ENCODE measurements at places on chromosomes 11 and 22.

- DNase-seq = no peak
Observed at GRCh38 chr11:92070026-92070889, 154.4 kb upstream of the FAT3 start.

- no peak for DNase-seq
Observed at GRCh38 chr11:114928260-114928870, 250.0 kb downstream of the NXPE2 start.

- no peak for DNase-seq
Observed at GRCh38 chr22:43269246-43269645, 73.9 kb downstream of the SCUBE1 start.

DNA sequence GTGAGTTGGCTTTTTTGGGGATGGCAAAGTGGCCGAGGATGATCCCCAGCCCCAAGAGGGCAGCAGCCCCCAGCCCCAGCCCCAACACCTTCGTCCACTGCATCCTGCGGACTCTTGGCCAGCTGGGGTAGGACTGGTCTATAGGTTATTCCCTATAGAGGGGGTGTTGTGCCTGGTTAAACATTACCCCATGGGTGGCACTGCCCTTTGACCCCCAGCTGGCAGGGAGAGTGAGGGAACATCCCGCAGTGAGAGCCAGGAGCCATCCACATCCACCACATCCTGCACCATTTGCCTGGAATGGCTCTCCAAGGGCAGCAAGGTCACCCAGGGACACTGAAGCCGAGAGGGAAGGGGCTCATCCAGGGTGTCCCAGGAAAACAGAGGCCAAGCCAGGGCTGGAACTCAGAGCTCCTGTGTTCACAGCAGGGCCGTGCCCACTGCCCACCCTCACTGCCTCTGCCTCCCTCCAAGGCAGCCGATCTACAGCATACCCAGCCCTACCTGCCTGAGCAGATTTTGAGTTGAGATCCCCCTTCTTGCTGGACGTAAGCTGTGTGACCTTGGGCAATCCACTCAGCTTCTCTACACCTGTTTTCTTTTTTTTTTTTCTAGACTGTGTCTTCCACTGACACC is at the start of gene NAALADL1:
TSS of gene NAALADL1 (minus strand) at position 135 of the 636 bp plus-strand sequence. CDS start at position 103, 32 bp downstream.
- no peak for DNase-seq

DNA sequence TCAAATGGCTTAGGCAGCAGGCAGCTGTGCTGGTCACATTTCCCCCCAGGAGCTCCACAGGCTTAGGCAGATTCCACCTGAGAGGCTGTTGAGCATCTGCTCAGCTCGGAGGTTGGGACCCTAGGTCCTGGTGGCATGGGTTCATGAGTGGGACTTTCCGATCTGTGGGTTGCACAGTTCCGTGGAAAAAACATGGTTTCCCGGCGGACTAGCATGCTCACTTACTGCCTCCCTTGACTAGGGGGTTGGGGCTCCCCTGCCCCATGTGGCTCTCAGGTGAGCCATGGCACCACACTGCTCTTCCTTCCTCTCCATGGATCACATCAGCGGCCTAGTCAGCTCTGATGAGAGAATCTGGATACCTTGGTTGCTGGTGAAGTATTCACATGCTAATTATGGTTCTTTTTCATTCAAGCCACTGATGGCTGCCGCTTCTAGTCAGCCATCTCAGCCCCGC is 685.1 kb downstream of the METTL15 start:
- DNase-seq = no peak

DNA sequence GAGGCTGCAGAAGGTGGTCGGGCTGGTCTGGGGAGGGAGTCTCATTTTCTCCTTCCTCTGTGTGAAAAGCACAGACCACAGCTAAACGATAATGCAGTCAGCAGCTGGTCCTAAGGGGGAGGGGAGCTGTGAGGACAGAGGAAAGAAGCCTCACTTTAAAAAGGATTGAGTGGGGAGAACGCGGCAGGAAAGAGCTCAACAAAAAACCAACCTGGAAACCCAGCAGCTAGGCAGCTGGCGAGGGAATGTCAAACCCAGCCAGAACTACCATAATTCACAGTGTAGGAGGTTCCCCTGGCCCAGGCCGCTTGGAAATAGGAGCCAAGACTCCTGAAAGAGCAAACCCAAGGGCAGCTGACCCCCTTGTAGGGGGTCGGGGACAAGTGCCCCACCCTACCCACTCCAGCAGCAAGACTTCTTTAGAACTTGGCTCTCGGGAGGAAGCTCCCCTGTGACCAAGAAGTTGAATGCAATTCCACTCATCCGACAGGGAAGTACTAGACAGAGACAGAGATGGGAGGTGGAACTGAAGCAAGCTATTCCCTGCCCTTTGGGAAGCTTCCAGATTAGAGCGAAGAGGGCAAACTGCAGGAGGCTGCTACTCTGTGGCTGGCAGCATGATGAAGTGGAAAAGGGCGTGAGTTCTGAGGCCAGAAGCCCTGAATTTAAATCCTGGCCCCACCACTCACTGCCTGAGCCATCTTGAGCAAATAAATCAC is 16.5 kb upstream of the DGKZ start:
- no peak for DNase-seq

DNA sequence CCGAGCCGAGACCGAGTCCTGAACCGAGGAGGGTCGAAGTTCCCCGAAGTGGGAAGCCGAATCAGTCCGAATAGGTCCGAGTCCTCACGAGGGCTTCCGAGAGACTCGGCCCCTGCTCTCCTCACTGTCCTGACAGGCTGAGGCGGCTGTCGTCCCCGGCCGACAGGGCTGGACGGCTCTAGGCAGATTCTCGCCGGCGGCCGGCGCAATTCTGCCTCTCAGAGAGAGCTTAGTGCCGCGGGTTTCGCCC is 191 bp upstream of the DEAF1 start:
- DNase-seq = no peak

DNA sequence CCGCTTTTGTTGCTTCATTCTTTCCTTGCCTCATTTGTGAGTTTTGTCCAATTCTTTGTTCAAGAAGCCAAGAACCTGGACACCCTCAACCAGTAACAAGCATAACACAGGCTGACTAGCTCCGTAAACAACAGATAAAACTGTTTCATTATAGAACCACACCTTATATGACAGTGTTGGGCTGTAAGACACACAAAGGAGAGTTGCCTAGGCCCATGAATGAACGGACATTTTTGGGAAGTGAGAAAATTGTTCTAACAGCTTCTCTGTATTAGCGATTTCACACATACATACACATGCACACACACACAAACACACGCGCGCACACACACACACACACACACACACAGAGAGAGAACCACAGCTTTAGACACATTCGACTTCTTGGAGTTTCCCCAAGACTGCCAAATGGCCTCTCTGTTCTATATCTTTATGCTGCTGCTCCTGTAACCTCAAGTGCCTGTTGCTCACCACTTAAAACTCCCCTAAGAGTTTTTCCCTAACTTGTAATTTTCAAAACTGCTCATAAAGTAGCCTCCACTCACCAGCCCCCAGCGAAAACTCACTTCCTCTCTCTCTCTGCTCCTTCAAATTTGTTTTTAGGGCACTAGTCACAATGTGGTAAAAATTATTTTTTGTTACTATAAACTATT is 35.9 kb downstream of the CTSC start:
- DNase-seq = no peak

DNA sequence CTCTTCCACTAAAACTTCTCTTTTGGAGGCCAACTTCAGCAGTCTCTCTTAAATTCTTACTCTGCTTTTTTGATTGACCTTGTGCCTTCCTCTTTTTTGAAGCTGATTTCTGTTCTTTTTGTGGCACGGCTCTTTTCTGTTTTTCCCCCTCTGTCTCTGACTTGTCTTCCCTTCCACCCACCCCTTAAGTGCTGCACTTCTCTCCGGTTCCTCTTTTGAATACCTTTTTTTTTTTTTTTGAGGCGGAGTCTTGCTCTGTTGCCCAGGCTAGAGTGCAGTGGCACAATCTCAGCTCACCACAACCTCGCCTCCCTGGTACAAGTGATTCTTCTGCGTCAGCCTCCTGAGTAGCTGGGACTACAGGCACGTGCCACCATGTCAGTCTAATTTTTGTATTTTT is 211.9 kb downstream of the BLID start:
- DNase-seq = no peak

GRCh38 chr11:131889760-131890581 is 519.6 kb downstream of the NTM start:
- no peak for DNase-seq

DNA sequence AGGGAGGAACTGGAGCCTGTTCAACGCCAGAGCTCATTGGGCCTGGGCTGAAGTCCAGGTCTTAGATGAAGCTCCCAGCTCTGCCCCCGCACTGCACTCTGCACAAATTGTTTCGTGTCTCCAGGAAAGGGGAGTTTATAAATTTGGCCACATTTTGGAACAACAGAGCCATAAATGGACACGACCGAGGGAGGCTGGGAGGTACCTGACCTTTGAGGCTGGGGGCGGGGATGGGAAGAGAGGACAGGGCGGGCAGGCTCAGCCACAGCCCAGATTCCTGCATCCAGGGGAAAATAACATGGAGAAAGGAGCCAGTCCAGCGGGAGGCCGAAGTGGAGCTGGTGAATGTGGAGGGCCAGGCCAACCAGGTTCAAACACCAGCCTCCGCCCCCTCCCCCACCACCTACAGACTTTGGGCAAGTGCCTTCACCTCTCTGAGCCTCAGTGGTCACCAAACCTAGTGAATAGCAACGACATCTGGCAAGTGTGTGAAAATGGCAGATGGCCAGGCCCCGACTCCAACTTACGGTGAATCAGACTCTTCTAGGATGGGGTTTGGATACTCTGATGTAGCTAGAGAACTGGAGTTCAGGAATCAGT is 36.8 kb upstream of the SMTN start:
- no peak for DNase-seq

DNA sequence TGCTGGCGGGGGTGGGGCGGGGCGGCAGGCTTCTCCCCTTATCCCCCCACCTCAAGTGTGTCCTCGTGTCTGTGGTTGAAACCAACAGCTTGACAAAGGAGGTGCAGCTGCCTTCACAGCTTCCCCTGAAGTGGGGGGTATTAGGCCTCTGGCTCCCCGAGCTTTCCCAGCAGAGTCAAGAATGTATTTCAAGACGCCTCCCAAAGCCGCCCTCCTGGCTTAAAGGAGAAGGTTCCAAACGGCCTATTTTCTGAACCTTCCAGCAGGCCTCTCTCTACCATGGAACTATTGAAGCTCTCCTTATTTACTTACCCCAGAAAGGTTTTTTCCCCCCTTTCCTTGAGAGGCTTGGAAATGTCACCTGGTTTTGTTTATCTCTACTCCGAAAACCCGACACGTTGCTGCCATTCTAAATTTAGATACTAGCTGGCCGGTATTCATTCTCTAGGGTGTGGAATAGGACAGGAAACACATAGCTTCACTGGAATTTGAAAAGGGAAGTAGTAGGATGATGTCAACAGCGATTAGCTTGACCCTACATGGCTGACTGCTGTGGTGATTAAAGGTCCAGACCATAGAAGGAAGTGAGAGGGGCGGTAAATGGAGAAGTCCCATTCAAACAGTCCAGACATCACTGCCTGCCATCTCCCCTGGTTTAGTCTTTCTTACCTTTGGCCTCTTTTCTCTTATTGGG is 671 bp upstream of the PICALM start:
- no peak for DNase-seq

DNA sequence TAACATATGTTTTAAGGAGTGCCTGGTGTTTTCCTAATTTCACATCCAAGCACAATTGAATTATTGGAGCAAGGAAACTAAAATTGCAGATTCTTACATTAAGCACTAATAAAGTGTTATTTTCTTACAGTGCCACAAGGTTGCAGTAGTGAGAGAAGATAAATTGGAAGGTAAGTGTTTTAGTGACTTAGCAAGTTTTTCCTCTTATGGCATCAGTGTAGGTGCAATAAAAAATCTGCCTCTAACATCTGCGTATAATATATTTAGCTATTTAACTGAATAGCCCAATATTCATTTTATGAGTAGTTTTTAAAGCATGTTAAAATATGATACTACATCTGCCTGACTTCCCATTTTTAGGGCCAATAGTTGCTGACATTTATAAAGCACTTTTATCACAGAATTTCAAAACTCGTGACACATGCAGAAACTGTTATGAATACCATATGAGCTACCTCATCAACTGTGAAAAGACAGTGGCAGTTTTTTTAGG is 19.0 kb downstream of the POLD3 start:
- DNase-seq = no peak

DNA sequence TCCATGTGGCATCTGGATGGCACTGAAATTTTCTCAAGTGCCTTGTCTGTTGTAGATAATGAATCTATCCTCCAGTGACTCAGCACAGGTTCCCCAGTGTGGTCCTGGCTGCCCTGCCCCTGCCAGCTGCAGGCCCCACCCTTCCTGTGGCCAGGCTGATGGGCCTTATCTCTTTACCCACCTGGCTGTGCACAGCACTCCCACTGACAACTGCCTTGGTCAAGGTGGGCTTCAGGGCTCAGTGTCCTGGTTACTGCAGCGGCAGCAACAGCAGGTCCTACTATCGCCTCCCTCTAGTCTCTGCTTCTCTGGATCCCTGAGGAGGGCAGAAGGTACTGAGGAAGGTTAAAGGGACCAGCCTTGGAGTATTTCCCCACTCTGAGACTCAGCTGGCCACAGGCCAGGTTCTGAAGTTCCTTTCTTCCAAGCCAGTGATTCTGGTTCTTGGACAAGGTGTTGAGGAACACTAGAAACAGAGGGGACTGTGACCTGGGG is 3.1 kb downstream of the HMBS start:
- DNase-seq = no peak

GRCh38 chr22:17105143-17106129 is 15.7 kb downstream of the TMEM121B start:
- no peak for DNase-seq

- DNase-seq = no peak
Observed at GRCh38 chr22:16969508-16970327, 38.3 kb downstream of the GAB4 start.

DNA sequence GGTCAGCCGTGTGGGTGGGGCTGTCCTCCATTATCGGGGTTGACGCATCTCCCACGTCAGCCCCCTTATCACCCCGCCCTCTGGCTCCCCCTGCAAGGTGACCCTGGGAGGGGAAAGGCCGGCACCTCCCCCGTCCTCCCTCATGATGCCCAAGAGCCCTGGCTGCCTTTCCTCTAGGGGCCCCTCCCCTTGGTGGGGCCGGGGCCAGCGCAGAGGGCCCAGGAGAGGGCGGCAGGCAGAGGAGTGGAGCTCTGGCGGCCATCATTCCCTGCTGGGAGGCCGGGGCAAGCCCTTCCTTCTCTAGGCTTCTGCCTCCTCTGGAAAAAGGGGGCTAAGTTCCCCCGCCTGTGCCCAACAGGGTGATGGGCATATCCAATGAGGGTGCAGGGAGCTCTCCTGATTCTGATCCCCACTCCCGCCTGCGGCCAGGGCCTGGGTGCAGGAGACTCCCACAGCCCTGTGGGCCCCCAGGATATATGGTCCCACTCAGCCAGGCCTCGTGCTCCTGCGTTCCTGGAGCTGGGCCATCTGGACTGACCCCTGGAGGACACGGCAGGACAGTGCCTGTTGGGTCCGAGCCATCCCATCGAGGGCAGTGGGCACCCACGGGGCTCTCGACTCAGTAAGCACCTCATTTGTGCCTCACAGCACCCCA is 12.3 kb downstream of the MYRF start:
- DNase-seq = no peak

DNA sequence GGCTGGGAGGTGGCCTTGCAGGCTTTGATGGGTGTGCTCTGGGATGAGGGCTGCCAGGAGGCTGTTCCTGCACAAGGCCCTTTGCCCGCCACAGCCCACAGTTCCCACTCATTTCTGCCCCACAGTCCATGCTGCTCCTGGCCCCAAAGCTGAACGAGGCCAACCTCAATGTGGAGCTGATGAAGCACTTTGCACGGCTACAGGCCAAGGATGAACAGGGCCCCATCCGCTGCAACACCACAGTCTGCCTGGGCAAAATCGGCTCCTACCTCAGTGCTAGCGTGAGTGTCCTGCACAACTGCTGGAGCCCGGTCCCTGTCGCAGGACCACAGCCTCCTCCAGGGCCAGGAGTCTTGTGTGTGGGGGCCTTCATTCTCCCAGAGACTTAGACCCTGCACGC is 10.2 kb downstream of the SCYL1 start:
- no peak for DNase-seq

All from stimulated activated CD4-positive, alpha-beta T cell treated with anti-CD3 and anti-CD28 coated beads, Interleukin-1b, Interleukin-23, amount 100 ng/mL, for 1 hour (primary cell).